ENCODE measurements at places on chromosomes 6 and 20. TPM values are rescaled to one million over a fixed set of nuclear protein-coding genes. Genes with fewer than 3 reads are reported as not detected.

- no peak for DNase-seq
Measured at GRCh38 chr6:51817832-51818231, 269.6 kb downstream of the PKHD1 start.

Gene MRAP2
- polyA plus RNA-seq = 26.8 TPM

DNA sequence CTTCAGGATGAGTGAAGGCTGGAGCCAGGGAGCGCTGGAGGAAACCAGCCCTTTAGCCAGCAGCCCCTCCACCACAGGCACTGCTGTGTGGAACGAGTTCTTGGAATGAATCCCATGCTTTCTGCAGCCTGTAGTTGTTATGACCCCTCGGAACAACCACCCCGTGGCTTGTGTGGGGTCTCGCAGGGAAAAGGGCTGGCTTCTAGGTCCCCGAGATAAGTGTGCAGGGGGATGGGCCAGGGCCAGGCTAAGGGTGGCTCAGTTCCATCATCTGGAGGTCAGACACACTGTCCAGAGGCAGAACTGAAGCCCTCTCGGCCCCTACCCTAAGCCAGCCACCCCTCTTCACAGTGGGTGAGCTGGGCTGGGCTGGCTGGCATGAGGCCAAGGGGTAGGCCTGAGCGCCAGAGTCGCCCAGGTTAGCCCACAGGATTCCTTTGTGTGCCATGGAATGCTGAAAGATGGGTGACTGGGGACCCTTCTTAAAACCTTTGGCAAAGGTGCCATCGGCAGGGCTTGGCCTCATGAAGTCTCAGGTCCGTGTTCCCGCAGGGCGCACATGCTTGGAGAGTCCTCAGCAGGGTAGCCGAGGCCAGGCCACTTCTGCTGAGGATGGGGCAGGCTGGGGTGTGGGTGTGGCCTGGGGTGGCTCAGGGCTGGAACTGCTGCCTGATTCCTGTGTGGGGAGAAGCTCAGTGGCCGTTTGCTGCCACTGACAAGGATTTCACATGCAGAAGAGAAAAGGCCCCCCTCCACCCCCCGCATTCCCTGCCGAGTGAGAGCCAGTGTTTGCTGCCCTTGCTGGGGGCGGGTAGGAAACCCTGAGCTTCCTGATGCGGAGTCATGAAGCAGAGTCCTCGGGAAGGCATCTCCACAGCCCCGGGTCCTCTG lies 24.6 kb downstream of the SPATA2 start:
- no peak for DNase-seq

DNA sequence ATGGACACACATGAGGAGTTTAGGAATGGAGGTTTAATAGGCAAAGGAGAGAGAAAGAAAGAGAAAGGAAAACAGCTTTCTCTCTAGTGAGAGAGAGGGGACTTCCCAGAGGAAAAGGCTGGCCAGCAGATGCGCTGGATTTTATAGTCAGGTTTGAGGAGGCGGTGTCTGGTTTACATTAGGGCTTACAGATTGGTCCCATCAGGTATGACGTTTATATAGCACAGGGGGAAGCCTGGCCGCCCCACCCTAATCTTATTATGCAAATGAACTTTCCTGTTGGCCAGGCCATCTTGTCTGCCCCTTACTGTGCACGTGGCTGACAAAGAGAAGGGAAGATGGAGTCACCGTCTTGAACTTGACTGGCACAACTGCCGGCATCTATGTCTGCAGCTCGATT lies 86.6 kb upstream of the QKI start:
- DNase-seq = no peak

DNA sequence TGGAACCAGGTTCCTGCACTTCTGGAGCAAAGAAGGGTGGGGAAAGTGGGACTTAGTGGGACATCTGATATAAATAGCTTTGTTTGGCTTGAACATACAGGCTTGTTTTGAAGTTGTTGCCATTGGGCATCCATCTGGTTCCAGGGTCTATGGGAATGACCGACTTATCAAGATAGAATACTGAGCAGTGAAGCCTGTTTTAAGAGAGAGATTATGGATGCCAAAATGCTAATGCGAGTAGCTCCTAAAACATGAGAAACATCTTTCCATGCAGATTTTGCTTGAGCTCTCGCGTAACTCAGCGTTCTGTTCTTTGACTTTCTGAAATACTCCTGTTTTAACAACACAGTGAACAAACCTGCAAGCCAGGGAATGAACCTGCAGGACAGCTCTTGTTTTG lies 98.5 kb downstream of the ANKS1A start:
- no peak for DNase-seq

Gene HSPA12B
- polyA plus RNA-seq = 21.4 TPM

Gene MEI4
- 0.04 TPM for polyA plus RNA-seq

GRCh38 chr20:59636766-59637370 lies 32.5 kb downstream of the PHACTR3 start:
- no peak for DNase-seq

DNA sequence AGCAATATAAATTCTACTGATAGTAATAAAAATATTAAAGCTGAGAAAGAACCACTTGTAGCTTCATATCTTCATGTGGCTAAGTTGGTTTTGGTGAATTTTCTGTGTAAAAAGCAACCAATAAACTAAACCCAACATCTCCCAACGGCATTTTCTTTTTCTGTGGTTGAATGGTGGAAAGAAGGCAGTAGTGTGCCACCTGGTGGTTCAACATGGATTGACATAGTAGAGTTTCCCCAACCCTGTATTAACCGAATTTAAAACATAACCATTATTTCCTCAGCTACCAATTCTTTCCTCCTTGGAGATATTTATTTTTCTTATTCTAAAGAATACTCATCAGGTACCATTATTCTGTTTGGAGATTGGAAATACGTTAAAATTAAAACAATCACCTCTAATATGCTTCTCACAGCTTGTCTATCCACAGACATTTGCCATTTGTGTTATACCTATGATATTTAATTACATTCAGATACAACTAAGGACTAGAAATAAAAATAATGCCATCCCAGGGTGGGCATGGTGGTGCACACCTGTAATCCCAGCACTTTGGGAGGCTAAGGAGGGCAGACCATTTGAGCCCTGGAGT lies 117.1 kb upstream of the EEF1E1 start:
- peak; percentile 17 for DNase-seq

DNA sequence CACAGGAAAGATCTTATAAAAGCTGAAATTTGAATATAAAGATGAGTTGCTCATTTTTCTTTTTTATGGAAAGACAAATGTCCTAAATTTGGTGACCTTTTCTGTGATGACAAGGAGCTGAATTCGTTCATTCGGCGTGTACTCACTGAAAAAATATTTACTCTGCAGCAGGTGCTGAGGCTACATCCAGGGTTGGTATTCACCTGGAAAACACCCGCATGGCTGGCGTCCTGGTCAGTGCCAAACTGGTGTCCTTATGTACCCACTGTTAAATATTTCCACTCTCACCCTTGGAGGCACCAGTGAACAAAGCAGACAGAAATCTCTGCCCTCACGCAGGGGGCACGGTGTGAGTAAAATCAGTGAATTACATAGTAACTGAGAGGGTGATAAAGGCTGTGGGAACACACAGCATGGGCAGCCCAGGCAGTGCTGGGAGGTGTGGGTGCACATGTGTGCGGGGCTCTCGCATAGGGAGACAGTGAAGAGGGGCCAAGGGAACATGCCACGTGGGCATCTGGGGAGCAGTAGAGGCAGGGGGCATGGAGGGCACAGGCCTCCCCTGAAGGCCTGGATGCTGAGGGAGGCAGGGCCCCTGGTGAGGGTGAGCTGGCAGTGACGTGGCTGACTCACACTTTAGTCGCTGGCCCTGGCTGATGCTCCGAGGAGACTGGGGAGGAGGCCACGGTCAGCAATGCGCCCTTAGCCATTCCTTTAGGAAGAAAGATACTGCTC lies 89.7 kb downstream of the INSM1 start:
- DNase-seq = no peak

DNA sequence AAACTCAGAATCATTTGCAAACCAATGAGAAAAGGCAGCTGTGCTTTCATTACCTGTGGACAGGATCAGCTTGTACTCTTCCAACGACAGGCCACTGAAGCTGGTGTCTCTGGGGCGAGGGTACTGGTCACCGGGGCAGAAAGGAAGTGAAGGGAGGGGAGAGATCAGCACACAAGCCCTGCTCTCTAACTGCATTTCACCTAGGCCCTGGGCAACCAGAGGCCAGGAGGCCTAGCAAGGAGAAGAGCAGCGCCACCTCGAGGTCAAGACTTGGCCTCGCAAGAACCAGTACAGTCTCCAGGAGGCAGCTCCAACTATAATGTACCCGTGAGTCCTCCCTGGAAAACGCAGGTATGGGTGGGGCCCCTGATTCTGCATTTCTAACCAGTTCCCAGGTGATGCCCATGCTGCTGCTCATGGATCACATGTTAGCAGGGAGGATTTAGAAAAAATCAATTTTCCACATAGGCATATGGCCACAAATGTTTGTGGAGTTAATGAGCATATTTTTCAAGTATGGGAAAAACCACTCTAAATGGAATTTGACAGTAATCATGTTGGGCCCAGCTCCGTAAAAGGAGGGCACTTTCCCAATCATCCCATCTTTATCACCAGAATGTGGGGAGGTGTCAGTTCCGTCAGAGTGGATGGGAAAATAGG lies 11.0 kb downstream of the UQCC2 start:
- DNase-seq = no peak

Gene CAGE1
- polyA plus RNA-seq = 0.10 TPM

DNA sequence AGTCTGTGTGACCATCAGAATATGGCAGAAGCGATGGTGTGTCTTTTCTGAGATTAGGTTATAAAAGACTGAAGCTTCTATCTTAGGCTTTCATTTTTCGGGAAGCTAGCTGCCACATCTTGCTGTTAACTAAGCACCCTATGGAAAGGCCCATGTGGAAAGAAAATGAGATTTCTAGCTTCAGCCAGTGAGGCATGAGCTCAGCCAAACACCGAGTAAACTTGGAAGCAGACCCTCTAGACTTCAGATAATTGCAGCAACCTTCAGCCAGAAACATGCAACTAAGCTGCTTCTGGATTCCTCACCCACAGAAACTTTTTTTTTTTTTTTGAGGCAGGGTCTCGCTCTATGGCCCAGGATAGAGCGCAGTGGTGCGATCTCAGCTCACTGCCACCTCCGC lies 20.6 kb downstream of the LOC128125822 start:
- DNase-seq = no peak

DNA sequence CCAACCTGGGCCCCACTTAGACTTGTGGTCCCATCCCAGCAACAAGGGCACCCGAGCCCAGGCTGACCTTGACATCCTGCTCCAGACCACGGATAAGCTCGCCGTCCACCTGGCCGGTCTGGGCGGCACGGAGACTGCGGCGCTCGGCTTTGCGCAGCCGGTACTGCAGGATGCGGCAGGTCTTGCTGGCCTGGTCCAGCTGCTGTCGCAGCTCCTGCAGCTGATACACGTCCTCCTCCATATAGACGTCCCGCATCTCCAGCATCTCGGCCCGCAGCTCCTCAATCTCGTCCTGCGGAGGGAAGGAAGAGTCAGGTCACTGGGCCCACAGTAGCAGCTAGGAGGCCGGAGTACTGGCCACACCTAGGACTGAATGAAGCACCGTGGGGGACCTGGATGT lies 36.8 kb upstream of the TLDC2 start:
- DNase-seq = no peak

DNA sequence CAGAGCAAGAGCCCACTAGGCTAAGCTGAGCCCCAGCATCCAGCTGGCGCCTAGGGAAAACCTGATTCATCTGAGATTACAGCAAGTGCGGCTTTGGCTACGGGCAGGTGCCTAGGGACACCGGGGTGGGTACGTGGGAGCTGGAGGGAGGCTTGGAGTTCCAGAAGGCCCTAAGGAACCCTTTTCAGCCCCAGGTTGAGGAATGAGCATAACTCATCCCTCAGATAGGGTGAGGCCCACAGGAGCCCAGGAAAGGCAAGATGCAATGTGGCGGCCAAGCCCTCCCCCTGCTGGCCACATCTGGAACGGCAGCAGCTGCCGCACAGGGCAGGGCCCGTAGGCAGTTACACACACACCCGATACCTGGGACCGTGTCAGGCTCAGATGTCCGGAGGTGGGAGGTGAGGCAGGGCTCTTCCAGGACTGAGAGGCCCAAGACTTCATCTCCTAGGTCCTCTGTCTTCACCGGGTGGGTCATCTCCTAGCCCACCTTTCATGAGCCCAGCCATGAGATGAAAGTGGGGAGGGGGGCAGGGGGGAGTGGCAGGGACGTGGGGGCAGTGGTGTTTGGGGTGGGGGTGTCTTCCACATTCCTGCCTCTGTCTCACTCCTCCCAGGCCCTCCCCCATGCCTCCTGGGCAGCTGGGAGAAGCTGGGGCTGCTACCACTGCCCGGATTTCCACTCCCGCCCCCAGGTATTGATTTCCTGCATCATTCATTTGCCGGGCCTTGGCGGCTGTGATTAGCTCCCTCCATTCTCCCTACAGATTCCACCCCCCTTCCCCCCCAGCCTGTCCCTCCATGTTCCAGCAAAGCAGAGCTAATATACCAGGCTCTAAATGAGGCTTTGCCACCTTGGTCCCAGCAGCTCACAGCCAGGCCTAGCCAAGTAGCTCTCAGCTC lies 5.5 kb downstream of the MDGA1 start:
- no peak for DNase-seq

- DNase-seq = no peak
Measured at GRCh38 chr6:19041906-19042305, 654.8 kb downstream of the RNF144B start.

- DNase-seq = no peak
Measured at GRCh38 chr6:108946695-108947094, 98.5 kb downstream of the ARMC2 start.

Gene BMP6
- polyA plus RNA-seq = 0.82 TPM

DNA sequence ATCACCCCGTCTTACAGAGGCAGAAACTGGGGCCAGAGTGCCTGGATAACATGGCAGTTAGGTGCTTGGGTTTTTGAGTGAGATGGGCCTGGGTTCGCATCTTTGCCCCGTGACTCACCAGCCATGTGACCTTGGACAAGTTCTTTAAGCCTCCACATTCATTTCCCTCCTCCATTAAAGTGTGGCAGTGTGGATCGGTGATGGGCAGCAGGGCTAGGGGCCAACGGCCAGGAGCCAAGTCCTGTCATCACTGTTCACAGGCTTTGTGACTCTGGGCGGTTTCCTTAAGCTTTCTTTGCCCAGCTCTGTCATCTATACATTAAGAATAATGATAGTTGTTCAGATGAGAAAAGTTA lies 85.5 kb upstream of the PMEPA1 start:
- no peak for DNase-seq

Gene HLA-DQB2
- 0.32 TPM for polyA plus RNA-seq

- no peak for DNase-seq
Measured at GRCh38 chr20:40508821-40509220, 180.2 kb downstream of the MAFB start.

- DNase-seq = no peak
Measured at GRCh38 chr6:24440897-24441598, 38.3 kb downstream of the MRS2 start.

GRCh38 chr6:130961148-130961547 lies 101.9 kb downstream of the EPB41L2 start:
- no peak for DNase-seq

- DNase-seq = no peak
Measured at GRCh38 chr6:22366214-22366613, 69.4 kb upstream of the PRL start.

DNA sequence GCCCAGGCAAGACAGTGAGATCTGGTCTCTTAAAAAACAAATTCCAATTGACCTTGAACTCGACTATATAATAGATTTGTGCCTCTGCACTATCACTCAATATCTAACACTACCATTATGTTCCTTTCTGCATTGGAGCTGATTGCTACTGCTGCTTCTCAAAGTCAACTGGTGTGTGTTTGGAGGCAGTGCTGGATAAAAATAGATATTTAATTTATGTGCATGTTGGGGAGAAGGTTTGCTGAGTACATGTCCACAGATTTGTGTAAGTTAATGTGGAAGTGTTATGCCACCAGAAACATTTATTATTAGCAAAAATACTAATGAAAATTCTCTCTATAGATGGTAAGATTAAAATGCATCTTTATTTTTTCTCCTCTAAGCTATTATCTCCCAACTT lies 39.5 kb downstream of the ATP9A start:
- DNase-seq = no peak

Measured in forelimb muscle (tissue), 1 donor.